Posterior cingulate gyrus (tissue), 11 donors: ENCODE measurements at places on chromosomes 1 and 21.
A peak's percentile ranks its signal among the peaks of the same experiment; 100 is the strongest.

- no peak for DNase-seq
Observed at GRCh38 chr1:229970714-229971113, 96.3 kb upstream of the GALNT2 start.

DNA sequence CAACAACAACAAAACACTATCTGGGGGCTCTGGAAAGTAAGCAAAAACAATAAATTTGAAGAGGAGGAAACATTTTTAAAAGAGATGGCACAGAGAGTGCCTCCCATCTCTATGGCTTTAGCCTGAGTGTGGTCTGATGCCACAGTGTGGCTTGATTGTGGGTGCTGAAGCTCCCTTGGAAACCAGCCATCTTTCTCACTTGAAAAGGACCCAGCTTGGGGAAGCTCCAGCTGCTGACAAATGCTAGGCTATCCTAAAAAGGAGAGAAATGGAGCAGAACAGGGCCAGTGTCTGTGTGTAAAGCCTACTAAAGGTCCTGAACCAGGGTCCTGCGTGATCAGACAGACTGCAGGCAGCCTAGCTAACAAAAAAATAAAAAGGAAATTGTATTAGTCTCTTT lies 642.0 kb upstream of the PTBP2 start:
- no peak for DNase-seq

- DNase-seq = no peak
Observed at GRCh38 chr1:234289538-234290305, 83.5 kb upstream of the COA6 start.

GRCh38 chr1:93344886-93345632 lies 648 bp upstream of the DR1 start:
- DNase-seq = no peak

DNA sequence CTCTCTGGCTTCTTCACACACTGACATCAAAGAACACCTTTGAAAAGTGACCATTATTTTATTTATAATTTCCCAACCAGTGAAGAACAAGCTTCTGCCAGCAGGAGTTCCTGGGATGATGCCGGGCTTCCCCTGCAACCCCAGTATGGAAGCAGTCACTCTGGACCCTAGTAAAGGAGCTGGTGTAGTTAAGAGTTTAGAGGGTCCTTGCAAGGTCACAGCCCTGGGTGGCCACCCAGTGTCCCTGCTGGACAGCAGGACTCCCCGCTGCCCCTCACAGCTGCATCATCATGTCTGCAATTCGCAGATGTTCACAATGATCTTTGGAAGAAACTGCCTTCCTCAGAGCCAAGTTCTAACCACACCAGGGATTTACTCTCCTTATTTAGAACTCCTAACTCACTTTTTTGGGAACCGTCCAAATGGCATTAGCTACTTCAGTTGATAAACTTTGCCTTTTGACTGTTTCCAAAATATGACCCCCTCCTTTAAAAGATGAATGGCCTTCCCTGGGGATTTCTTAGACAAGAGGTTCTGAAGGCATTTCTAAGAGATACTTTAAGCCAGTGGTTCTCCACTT lies 90.6 kb downstream of the HIVEP3 start:
- DNase-seq = no peak

- DNase-seq = no peak
Observed at GRCh38 chr1:174659823-174660222, 212.1 kb downstream of the GPR52 start.

DNA sequence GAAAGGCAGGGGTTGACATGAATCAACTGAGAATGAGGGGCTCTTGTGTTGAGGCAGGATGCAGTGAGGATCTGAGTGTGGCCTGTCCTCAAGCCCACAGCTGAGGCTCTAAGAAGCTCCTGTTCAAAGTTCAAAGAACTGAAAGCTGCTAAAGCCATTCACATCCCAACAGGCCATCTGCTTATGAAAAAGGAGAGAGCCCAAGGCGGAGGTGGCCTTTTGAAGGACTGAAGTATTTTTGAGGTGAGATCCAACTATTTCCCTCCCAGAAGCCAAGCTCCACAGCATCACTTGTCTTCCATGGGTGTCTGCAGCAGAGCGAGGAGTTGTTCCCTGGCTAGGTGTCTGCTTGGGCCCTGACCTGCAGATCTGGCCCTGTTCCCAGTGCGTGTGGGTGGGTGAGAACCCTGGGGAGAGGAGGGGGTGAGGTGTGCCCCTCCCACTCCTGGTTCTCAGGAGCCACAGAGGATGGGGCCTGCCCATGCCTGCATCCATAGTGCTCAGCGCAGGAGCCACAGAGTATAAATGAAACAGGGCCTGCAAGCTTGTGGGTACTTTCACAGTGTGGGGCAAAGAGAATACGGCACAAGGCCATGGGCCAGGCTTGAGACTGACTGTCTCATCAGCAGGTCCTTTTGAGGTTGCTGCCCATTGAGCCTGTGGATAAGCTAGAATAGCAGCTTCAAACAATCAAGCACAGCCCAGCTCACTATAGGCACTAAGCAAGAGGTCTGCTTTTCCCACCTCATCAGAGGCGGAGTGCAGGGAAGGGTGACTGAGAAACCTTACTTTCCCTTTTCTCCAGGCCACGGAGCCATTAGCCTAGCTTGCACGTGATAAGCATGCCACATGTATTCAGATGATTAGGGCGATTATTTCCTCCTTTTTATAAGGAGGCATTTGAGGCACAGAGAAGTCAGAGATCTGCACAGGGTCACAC lies 15.7 kb downstream of the REG4 start:
- peak; percentile 41 for DNase-seq

DNA sequence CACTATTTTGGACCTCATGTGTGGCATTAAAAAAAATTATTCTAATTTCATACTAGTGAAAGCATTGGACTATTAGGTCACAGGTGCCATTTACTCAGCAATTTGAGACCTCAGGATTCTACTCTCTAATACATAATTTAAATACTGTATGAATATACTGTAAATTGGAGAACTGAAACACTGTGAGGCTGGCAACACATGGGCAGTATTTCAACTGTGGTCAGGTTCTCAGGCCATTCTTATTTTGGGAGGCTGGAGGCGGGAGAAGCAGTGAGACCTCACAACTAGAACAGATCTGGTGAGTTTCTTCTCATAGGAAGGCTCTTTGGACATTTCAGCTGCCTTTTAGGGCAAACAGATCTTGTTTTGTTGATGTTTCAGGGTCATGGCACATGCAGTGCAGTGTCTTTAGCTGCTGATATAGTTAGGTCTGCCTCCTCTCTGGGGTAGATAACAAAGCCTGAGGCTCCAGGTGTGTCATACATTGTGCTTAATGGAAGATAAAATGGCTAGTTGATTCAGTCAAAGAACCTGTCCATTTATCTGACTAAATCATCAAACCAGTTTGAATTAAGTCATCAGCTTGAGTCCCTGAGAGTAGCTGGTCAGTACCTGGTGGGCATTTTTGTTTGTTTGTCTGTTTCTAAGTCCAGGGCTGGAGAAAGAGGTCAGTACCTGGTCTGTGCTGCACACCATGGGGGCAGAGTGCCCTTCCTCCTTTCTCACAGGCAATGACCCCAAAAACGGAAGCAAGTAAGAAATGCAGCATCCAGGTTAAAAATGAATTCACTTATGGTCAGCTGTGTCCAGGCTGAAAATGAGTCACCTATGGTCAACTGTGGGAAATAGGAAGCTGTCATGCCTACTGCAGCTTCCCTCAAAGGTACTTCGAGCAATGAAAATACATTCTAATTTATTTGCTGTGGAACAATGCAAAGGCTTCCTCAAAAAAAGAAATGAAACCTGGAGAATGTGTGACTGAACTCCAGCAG lies 216.2 kb downstream of the SDCCAG8 start:
- DNase-seq = no peak

- DNase-seq = no peak
Observed at GRCh38 chr1:159307346-159308020, 5.3 kb downstream of the FCER1A start.

DNA sequence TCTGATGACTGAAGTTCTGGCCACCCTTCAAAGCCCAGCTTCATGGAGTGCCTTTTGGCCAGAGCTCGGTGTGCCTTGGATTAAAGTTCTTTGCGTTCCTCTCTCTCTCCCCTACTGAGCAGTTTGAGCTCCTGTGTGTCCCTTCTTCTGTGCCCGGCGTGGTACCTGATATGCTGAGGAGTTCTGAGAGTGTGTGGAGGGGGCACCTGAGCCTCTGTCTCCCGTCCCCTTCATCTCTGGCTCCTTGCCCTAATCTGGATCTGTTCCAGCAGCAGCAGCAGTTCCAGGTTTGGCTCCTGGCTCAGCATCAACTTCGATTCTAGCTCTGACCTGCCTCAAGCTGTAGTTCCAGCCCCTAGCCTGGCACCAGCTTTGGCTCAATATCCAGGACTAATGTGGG lies 25.1 kb upstream of the MYCL start:
- DNase-seq = no peak

DNA sequence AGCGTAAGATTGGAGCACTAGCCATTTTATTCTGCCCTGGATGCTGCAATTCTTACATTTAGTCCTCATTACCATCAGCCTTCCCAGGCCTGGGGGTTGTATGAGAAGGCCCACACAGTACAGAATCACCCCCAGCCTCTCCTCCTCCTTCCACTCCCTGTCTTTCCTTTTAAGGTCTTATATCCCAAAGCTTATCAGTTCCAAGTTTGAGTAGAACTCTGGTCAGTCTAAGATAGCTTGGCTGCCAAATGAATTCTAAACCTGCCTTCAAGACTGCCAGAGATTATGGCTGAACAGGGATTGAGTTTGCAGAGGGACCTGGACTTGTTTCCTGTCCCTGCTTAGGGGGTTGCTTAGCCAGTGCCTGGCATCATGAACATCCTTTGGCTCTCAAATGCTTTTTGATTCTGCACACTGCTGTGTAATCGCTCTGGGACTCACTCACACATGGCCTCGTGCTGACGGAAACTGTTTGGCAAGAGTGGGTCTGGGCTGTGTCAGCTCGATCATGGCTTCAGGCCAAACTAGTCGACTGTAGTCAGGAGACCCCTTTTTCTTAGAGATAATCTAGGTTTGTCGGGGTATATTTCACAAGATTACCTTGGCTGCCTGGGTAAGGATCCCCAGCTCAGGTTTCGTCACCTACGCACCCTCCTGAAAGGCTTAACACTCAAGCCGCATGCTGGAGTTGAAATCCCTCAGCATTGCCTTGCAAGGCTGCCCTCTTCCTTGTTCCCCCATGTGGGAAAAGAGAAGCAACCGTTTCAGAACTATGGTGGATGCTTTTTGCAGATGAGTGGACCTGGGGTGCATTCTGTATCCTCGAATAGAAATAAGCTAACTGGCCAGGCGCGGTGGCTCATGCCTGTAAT lies 252.6 kb downstream of the NFIA start:
- DNase-seq = no peak

DNA sequence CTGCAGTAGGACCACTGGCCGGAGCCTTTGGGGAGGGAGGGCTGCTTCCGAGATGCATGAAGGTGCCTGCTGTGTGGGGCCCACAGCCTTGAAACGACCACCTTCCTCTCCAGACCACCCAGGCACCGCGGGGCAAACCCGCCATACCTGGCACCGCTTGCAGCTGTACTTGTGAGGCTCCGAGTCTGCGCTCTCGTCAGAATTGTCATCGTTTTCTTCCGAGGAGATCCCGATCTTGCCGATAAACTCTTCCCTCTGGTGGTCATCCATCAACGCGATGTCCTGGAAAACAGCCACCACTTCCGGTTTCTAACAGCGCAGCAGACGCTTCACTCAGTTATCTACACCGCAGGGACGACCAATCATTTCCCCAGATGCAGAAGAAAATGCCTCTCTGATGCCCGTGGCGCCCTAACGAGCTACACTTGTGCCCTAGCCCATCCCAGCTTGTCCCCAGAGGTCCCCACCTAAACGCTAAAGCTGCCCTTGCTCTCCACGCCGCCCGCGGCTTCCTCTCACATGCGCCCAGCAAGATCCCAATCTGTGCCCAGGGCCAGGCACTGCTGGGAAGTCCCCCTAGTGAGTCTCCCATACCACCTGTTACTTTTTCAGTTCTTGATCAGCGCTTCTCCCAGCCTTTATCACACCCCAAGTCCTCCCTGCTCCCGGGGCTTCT lies 55.0 kb upstream of the RIPK4 start:
- peak; percentile 46 for DNase-seq

- DNase-seq = no peak
Observed at GRCh38 chr1:22728751-22729399, 18.2 kb downstream of the EPHB2 start.

DNA sequence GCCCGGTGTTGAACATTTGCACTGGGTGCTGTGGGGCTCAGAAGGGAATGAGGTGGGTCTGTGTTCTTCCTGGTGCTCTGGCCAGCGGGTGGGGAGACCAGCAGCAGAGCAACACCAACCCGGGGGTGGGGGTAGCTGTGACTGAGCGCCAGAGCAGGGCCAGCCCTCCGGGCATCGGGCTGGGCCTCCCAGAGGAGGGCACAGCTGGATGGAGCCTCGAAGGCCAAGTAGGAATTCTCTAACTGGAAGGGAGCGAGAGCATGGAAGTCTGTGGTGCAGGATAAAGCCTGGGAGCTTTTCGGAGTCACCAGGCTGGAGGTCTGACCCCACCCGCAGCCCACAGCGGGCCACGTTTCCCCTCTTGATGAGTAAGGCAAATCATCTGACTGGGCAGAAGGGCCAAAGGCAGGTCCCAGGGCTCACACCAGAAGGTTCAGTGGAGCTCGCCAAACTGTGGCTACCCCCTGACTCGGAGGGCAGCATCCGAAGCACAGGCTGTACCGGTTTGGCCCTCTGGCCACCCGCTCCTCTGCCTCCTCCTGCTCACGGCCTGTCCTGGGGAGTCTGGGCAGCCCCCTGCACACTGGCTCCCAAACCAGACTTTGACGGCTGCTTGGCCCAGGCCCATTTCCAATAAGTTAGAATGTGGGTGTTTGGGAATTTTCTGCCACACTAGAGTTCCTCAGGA lies 18.8 kb downstream of the SLC1A7 start:
- peak; percentile 53 for DNase-seq

DNA sequence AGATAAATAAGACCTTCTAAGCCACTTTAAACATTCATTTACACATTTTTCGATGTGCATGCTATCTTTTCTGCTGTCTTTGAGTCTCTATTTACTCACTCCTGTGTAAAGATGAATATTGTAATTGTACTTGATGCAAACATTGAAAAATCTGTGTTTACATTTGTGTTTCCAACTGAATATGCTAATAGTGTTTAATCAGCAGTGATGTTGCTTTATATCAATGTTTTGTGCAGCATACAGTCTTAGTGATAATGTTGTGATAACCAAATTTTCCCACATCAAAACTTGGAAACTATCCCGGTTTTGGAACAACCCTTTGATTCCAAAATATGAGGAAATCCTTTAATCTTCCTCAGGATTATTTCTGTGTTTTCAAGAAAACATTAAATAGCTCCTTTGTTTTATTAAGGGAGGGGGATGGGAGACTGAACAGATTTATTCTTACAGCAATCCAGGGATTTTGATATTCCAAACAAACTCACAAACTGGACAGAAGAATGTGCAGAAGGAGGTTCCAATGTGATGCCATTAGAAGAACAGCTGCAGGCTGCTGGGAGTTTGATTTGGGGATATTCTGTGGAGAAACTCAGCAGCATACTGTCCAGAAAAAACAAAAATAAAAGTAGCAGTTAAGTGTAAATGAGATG lies 248.0 kb downstream of the S1PR1 start:
- no peak for DNase-seq
